ENCODE measurements at places on chromosomes 16 and 17.

DNA sequence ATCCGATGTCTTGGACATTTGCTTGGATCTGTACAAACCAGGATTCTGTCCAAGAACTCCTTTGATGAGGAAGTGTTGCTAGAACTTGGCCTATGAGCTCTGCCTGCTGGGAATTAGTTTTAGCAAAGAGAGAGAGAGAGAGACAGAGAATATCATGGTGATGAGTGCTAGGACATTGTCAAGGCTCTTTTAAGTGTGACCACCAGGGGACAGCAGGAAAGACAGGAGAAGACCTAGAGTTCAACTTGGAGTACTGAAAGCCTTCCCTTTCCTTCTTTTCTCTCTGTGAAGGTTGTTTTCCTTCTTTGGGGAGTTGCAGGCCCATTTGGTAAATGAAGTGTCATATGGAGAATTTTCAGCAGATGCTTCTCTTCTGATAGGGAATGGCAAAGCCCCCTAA is 389.2 kb upstream of the HSBP1 start:
- DNase-seq: no peak

DNA sequence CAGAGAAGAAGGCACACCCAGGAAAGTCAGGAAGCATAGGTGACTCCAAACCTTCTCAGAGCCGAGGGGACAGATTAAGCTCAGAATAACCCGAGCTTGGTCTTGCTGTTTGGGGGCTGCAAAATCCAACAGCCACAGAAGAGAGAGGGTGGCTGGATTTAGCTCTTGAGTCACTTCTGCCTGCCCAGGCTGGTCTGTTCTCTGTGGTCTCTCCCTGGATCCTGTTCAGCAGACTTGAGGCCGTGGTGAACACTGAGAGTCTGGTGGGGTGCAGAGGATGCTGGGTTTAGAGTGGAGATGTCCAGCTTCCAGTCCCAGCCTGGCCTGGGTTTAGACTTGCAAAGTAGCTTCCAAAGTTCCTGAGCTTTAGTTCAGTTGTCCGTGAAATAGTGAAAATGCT is 8.8 kb downstream of the SLC26A11 start:
- DNase-seq: no peak

DNA sequence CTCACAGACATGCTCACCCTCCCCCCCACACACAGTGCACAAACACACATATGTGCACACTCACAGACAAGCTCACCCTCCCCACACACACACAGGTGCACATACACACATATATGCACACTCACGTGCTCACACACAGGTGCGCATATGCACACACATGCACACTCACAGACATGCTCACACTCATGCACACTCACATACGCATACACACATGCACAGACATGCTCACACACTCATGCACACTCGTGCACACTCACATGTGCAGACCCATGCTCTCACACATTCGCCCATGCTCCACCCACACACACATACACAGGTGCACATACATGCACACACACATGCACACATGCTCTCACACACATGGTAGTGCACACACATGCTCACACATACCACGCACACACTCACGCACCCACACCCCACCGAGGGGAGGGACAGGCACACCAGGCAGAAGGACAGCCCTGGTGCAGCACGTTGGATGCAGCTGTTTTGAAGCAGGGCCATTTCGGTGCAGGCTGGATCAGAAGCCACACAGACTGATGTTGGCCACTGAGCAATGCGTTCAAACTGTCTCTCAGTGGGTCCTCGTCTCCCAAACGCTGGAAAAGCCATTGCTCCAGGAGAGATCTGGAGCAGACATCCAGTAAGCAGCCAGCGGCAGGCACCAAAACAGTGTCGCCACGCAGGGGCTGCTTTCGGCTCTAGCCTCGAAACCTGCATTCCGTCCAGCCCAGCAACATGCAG is 86.2 kb upstream of the ZNF469 start:
- no peak for DNase-seq

DNA sequence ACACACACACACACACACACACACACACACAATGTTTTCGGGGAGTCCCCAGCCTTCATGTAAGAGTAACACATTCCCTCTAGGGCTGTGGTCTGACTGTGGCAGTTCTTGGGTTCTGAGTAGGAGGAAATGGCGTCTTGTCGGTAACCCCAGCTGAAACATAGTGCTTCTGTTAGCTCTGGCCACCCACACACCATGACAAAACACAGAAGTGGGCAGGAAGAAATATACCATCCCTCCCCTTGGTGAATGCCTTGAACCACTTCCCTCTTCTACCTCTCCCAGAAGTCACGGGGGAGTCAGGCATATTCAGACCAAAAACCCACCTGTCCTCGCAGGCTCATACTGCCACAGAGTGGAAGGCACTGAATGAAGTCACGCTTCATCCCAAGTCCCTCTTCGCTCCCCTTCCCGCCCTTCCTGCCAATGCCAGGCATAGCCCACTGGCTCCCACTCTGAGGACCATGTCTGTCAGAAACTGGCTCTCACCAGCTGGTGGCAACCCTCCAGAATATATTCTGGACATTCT is 11.5 kb downstream of the SLC35B1 start:
- no peak for DNase-seq

All from PC-9 (cell line).